ENCODE measurements at places on chromosomes 12 and 14. TPM values are rescaled to one million over a fixed set of nuclear protein-coding genes. Genes with fewer than 3 reads are reported as not detected.

The KRT77 gene
- not detected for polyA plus RNA-seq

The TESPA1 gene
- 65.7 TPM for polyA plus RNA-seq

DNA sequence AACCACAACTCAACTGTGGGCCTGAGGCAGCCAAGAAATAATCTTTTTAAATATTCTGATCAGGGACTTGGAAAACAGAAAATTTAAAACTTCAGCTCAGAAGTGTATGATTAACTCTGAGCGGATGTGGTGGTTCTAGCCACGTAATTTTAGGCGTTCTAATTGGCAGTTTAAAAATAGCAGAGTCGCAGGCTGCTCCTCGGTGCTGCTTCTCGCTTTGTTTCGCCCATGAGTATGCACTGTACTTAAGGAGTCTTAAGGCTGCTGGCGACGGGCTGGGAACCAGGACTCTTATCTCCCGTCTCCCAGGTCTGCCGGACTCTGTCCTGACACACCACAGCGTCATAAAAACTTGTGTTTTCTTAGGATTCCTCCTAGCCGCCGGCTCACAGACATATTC, 113.4 kb upstream of the PELI2 start:
- DNase-seq: peak; percentile 27

- DNase-seq: no peak
Measured at GRCh38 chr12:72230589-72230988, 41.6 kb upstream of the TRHDE start.

DNA sequence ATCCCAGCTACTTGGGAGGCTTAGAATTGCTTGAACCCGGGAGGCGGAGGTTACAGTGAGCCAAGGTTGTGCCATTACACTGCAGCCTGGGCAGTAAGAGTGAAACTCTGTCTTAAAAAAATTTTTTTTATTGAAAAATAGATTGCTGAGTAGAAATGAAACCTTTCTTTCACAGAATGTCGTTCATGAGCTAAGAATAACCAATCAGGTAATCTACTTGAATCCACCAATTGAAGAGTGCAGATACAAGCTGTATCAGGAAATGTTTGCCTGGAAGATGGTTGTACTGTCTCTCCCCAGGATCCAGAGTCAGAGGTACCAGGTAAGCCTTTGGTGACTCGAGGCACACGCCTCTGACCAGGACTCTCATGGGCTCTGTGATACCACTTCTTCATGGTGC, 27.0 kb downstream of the DYNC1H1 start:
- no peak for DNase-seq

- peak; percentile 57 for DNase-seq
Measured at GRCh38 chr12:124392271-124392666, 97.4 kb downstream of the RFLNA start.

- DNase-seq: peak; percentile 41
Measured at GRCh38 chr12:106903241-106903945, 52.3 kb upstream of the TMEM263 start.

DNA sequence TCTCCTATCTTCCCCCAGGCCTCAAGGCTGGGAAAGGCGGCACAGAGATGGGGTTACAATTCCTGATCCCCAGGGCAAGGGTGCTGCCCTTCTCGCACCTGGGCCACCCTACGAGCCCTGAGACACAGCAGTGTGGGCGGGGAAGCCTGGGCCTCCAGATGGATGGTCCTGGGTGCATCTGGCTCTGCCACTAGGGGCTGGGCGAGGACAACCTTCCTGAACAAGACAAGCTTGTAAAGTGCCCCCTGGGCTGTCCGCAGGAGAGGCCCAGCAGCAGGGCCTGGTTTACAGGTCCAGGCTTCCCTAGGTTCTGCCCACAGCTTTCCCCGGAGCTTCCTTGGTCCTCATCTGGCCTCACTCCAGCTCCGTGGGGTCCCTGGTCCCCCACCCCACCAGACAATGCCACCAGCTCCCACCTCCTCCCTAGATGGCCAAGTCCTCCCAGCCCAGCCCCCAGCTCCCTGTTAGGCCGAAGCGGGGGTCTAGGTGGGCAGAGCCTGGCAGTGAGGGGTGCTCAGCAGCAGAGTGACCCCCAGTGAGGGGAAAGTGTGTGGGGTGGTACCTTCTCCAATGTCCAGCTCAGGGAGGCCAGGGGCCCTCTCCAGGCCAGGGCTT, 8.9 kb downstream of the ARL6IP4 start:
- DNase-seq: no peak

- no peak for DNase-seq
Measured at GRCh38 chr12:93634416-93634815, 42.8 kb upstream of the CRADD start.

- no peak for DNase-seq
Measured at GRCh38 chr12:32148372-32148771, 41.7 kb downstream of the BICD1 start.

- DNase-seq: no peak
Measured at GRCh38 chr12:104782296-104782695, 175.8 kb downstream of the SLC41A2 start.

DNA sequence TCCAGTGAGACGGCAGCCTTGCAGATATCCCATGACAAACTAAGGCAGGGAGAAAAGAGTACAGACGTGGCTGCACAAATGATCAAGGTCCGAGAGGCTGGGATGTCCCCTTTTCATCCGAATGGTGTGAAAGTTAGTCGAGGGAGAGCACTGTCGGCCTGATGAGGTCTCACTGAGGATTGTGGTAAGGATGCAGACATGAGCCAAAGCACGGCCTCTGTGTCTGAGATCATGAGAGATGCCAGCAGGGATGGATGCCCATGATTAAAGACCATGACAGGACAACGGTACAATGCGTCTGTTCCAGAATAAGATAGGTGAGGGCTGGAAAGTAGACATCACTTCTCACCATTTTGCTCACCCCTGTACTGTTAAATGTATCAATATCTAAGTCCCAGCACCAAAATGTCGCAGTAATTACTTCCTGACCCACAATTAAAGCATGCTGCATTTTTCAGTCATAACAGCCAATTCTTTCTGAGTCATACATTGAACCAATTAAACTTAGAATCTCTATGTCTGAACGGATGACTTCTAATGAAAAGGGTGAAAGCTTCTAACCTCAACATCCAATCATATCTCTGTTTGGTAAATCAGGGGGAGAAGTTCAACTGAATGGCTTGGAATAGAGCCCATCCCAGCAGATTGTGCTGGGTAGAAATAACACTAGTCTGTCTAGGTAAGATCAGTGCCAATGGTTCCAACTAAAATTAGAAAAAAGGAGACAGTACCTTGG, 249.6 kb upstream of the SOX5 start:
- DNase-seq: no peak

DNA sequence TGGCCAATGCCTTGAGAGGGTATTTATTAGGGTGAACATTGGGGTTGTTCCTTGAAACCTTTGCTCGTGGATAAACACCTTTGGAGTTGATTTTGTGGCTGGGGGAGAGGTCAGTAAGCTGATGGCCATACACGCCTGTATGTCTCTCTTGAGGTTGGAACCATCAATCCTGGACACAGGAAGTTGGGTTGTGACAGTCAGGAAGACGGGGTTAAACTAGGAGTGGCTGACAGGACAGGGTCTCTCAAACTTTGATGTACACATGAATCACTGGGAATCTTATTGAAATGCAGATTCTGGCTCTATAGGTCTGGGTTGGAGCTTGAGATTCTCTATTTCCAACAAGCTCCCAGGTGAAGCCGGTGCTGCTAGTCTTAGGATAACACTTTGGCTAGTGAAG, 12.8 kb upstream of the WSCD2 start:
- no peak for DNase-seq

DNA sequence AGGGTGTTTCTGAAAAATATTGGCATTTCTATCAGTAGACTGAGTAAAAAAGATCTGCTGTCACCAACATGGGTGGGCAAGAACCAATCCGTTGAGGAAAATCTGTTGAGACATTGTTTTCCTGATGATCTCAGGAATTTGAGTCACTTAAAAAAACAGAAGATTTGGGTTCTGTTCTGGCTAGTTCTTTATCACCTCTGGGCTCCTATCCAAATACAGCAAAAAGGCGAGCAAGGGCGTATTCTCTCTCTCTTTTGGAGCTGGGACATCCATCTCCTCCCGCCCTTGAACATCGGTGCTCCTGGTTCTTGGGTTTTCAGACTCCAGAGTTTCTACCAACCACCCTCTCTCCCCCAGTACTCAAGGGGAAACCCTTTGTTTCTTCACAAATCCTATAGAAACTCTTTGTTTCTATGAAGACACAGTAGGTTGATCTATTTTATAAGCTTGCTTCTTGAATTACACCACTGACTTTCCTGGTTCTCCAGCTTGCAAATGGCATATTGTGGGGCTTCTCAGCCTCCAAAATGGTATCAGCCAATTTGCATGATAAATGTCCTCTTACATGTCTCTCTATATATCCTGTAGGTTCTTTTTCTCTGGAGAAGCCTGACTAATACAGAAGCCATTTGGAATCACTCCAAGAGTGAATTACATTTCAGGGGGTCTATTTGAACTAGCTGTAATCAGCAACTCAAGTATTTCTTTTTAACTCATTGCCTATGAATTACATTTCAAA, 263.9 kb upstream of the TMTC1 start:
- no peak for DNase-seq

DNA sequence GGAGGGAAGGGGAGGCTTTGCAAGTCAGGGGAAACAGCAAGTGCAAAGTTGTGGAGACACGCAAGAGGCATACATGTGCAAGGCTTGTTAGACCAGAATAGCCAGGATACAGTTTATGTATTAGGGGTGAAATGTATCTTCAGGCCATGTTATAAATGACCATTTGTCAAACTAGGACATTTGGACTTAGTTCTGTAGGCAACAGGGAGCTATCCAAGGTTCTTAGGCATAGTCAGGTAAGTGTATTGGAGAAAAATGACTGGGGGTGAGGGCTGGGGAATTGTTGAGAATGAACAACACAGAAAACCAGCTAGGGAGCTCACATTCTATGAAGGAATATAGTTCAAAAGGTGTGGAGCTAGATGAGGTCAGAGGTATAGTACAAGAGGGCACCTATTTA, 42.5 kb downstream of the TPH2 start:
- no peak for DNase-seq

Measured in immature natural killer cell (primary cell).